ENCODE measurements at places on chromosomes 6 and 20.
A peak's percentile ranks its signal among the peaks of the same experiment; 100 is the strongest.

DNA sequence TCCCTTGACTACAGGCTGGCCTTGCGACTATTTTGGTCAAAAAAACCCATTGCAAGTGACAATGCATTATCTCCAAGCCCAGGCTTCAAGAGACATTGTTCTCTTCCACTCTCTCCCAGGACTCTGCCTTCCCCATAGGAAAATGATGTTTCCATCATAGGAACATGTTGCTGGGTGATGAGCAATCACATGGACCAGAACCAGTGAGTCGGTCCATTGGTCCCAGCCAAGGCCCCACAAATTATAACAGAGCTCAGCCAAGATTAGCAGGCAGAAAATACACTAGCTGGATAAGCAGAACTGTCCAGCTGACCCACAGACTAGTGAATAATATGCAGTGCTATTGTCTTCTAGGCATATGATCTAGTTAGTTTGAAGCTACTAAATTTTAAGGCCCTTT lies 27.4 kb downstream of the TENT5A start:
- no peak for DNase-seq

- peak; percentile 32 for DNase-seq
Measured at GRCh38 chr6:149031859-149032598, 285.2 kb downstream of the UST start.

- no peak for DNase-seq
Measured at GRCh38 chr6:88144637-88145297, 21.4 kb downstream of the CNR1 start.

DNA sequence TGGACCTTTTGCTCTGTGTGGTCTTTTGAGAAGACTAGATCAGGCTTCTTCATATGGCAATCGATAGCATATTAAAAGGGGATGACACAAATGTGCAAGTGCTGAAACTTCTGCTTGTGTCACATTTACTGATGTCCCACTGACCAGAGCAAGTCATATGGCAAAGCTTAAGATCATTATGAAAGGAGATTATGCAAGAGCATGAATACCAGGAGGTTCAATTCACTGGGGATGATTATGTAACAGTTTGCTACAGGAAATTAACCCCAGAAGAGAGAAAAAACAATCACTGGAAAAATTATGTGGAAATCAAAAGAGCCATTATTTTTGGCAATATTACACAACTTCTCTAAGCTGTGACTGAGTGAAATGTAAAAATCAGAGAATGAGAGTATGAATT lies 13.7 kb upstream of the PRDM13 start:
- DNase-seq: no peak

- DNase-seq: no peak
Measured at GRCh38 chr6:167475947-167476346, 151.1 kb downstream of the TTLL2 start.
